ENCODE measurements at places on chromosomes 5 and 9.
A peak's percentile ranks its signal among the peaks of the same experiment; 100 is the strongest.

DNA sequence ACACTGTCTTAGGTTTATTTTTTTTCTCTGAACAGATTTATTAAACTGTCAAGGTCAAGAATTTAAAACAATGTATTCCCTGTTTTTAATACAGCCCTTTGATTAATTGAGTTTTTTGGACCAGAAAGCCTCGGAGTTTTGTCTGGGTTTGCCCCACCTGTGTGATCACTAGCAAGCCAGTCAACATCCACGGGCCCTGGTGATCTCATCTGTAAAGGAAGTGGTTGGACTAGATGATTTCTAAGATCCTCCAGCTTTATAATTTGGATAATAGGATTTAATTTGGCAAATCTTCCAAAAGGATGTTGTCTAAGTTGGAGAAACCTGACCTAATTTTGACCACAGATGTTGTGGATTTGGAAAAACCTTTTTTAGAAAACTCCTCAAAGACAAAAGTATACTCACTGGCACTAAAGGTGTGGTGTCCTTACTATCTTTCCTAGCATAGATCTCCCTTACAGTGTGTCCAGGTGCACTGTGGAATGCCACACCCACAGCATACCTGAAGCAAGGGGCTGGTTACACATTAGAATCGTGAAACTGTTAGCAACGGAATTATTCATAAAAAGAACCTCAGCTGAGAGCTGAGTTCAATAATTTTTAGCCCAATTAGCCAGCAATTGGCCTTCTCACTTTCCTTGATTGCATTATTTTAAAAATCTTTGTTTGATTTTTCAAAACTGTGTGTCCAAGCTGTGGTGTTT is 195.6 kb upstream of the ELL2 start:
- DNase-seq = no peak

- DNase-seq = no peak
These were observed 65.2 kb downstream of the USP20 start for GRCh38 chr9:129900263-129901027.

DNA sequence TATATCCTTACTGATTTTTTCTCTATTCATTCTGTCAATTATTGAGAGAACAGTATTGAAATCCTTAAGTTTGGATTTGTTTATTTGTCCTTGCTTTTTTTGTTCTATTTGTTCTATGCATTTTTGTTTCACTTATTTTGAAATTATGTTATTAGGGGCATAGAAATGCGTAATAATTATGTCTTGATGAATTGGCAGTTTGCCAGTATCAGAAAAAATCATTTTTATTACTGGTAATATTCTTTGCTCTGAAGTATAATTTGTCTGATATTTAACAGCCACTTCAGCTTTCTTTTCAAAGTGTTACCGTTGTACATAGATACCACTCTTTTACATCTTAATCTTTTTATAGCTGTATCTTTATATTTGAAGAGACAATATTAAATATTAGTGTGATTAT is 2090.9 kb upstream of the WWC1 start:
- no peak for DNase-seq

- no peak for DNase-seq
These were observed 501.0 kb upstream of the EDIL3 start for GRCh38 chr5:84885485-84886258.

DNA sequence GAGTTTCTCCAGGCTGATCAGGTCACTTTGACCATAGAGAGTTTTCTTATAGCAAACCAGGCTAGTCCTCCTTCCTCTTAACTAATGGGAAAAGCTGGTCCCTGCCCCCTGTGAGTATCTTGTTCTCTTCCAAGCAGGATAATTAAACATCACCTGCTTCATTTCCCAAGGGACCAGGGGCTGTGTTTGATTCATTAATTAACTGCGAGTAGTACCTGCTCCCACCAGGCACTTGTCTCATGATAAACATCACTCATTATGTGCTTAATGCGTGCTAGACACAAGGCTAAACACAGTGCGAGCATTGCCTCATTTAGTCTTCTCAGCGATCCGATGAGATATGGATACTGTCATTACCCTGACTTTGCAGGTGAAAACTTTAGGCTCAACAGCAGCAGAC is 1.7 kb upstream of the FAM163B start:
- DNase-seq = no peak

GRCh38 chr5:139494256-139494655 is 11.7 kb upstream of the STING1 start:
- DNase-seq = no peak

GRCh38 chr5:74660140-74660539 is 19.6 kb upstream of the ENC1 start:
- DNase-seq = no peak

GRCh38 chr9:130766021-130766926 is 68.8 kb upstream of the ABL1 start:
- no peak for DNase-seq

DNA sequence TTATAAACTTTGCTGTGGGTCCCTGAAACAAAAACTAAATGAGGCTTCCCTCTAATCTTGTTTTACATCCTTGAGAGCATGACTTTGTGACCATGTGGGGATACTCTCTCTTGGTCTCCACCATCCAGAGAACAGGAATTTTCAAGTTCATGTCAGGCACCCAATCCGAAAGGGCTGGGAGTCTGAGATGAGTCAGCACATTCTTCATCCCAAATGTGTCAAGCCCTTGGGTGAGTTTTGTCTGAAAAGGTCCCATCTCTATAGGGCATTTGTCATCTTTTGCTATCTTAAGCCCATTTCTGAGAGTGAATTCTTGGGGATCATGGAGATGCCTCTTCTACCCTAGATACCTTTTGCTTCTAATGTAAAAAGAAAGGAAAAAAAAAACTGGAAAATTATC is 26.9 kb upstream of the RAPGEF6 start:
- DNase-seq = no peak

DNA sequence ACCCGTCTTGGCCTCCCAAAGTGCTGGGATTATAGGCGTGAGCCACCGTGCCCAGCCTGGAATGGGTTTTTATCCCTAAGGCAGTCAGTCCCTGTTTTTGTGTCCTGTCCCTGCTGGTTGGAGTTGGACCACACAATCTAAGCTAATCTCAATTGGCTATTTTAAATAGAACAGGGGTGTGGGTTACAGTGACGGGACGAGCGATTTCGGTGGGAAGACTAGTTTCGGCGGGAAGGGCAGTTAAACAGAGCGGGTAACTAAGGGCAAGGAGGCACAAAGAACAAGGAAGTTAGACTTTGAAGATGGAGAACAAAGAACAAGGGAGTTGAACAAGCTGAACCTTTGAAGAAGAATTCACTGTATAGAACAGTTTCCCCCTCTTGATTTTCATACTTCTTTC is 1.4 kb downstream of the GTF3C5 start:
- no peak for DNase-seq

- DNase-seq = no peak
These were observed 122.8 kb downstream of the ARHGEF28 start for GRCh38 chr5:73748510-73749400.

DNA sequence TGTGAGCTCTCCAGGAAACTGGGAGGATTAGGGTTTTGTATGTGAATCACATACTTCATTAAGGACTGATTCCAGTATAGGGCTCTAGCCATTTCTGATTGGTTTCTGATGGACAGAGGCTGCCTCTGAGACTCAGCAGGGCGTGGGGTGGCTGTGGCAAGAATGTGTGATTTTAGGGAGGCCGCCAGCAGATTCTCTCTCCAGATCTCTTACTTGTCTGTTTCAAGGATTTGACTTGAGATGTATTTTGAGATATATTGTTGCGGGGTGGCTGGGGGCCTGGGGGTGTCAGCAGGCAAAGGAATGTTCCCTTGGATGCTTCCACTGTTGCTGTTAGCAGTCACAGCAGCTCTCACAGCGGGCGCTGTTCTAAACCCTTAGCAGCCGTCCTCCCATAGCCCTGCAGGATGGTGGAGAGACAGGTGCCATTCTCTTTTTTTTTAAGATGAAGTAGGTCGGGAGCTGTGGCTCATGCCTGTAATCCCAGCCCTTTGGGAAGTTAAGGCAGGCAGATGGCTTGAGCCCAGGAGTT is 8.0 kb upstream of the HNRNPAB start:
- DNase-seq = peak; percentile 23
